ENCODE measurements at places on chromosomes 11 and 22.

GRCh38 chr11:2533587-2534133 is 88.9 kb downstream of the KCNQ1 start:
- no peak for DNase-seq

DNA sequence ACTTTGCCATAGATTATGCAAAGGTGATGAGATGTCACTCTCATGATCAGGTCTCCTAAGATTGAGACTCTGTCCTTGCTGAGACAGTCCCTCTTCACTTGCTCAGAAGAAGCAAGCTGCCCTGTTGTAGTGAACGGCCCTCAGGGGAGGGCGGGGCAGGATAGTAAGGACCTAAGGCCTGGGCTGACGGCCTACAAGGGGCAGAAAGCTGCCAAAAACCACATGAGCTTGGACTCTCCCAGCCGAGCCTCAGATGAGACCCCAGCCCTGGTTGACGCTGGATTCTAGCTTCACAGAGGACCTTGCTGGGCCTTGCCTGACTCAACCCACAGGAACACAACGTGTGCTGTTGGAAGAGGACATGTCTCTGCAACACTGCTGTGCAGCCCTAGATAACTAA is 1182.5 kb downstream of the TBC1D22A start:
- DNase-seq: no peak

DNA sequence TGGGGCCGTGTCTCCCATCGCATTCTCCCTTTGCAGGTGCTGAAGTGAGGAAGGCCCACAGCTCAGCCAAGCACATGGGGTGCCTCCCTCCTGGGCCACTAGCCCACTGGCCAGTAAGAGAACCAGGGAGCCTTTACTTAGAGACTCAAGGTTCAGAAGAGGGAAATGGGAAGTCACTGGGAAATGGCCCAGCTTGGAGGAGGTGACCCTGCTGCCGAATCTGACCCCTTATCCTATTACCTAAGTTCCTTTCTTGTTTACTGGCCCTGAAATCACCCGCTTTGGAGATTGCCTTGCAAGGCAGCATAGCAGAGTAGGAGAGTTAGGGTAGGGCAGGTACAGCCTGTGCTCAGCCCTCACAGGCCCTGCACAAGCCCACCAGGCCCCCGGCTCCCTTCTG is 24.4 kb downstream of the UPB1 start:
- no peak for DNase-seq

GRCh38 chr11:71218789-71219499 is 33.4 kb downstream of the SHANK2 start:
- DNase-seq: no peak

DNA sequence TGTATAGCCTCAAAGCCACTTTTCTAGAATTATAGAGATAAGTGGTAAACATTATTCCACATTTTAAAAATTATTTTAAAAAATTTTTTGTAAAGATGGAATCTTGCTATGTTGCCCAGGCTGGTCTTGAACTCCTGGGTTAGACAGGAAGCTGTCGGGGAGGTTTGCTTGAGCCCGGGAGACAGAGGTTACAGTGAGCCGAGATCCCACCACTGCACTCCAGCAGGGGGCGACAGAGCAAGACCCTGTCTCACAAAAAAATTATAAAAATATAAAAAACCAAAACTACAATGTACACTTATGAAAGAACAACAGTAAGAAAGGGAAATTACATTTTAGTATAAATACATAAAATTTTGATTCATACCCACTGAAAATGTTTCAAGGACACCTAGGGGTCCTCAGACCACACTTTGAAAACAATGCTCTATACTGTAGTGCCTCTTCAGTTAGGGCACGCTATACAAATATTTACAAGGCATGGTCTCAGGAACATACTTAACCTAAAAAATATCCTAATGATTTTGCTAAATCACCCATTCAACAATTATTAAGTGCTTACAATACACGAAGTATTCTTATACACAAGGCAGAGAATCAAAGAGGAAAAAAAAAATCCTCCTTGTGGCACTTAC is 111.2 kb downstream of the MRTFA start:
- no peak for DNase-seq

- no peak for DNase-seq
These were observed 360.2 kb downstream of the KCNA4 start for GRCh38 chr11:29656597-29656996.

DNA sequence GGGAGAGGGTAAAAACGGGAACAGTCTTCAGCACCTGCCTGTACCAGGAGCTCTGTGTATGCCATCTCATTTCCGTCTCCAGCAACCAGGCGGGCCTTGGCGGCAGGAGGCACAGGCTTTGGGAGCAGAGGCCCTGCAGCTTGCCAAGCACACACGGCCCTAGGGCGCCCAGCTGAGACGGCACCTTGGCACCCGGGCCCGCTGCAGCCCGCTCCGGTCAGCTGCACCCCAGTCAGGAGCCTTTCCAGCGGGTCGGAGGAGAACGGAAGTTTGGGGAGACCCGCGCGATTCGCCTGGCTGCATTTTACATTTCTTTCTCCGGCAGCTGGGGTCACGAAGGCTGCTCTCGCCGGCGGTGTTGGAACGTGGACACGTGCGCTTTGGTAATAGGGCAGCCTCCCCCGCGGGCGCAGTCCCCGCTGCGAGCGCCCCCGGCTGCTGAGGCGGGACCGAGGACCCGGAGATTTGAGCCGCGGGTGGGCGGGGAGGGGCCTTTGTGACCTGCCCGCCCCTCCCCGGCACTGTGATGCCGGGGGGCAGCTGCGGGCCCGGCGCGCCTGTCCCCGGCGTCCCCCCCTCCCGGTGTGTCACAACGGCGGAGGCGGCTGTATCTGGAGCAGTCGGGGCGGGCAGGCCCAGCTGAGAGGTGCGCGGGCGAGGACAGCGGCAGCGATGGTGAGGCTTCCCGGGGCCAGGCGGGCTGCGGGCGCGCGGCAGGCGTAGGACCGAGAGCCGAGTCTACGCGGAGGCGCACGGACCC is at the start of gene TUBA8:
Gene TUBA8 (plus strand): TSS at position 616 of the 760 bp plus-strand sequence. CDS start 57 bp downstream, at position 673.
- DNase-seq: no peak

GRCh38 chr22:22687638-22688500 is 43.5 kb downstream of the GGTLC2 start:
- DNase-seq: no peak

DNA sequence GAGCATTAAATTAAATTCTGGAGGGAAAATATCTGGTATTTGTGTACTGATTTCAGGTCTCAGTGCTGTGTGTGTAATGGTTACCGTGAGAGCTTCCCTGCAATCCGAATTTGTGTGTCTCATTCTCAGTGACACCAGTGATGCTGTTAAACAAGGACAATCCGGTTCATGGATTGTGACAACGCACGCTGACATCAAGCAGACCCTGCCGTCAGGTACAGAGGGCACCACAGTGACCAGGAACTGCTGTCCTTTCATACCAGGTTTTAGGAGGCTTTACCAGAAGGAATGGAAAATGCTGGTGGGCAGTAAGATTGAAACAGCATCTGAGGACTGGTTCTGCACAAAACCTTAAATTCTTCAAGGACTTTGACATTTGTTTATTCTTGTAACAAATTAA is 30.5 kb upstream of the PLET1 start:
- DNase-seq: no peak
